Stimulated activated CD8-positive, alpha-beta memory T cell treated with anti-CD3 and anti-CD28 coated beads, Interleukin-2, amount 100 ng/mL, for 48 hours (primary cell): ENCODE measurements at places on chromosomes 11 and 22.

DNA sequence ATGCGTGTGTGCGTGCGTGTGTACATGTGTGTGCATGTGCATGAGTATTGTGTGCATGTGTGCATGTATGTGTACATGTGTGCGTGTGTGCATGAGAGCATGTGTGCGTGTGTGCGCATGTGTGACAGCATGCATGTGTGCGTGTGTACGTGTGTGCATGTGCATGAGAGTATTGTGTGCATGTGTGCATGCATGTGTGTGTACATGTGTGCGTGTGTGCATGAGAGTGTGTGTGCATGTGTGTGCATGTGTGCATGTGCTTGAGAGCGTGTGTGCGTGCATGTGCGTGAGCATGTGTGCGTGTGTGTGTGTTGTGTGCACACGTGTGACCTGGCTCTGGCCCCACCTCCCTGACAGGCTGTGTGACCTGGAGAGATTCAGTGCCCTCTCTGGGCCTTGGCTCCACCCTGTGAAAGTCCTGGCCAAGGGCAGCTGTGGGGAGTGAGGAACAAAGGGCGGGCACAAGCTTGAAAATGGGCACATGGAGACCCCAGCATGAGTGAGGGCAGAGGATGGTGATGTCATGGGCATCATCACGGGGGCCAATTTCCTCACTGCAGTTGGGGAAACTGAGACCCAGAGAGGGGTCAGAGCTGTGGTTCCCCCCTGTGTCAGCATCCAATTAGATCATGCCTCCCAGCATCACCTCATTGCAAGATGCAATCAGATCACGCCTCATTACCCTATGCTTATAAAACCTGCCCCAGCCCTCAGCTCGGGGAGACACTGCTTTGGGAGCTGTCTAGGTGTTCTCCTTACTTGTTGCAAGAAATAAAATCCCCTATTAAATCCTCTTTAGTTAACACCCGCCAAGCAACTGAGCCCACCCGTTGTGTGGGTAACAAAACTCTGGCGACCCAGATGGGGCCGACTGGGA, 658 bp downstream of the ACY3 start:
- DNase-seq, result no peak

- no peak for DNase-seq
Observed at GRCh38 chr22:28112190-28112544, 193.1 kb upstream of the PITPNB start.

DNA sequence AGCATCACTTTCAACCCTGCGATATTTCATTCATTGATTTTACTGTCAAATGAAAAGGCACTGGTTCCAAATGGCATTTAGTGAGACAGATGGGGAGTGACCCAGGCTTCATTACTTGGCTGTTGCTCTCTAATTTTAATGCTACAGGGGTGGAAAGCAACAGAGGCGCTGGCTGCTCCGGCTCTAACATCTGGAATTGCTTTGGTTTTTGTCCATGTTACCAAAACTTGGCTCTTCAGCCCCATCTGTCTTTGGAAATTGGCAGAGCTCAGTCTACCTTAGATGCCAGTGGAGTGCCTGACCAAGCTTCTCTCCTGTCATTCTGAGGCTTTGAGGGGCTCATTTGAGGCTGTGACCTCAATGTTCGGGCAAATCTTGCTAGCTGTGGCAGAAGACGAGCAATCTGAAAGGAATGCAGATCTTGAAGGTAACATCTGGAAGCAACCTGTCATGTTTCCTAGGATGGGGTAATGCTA, 409.5 kb upstream of the SYN3 start:
- no peak for DNase-seq

DNA sequence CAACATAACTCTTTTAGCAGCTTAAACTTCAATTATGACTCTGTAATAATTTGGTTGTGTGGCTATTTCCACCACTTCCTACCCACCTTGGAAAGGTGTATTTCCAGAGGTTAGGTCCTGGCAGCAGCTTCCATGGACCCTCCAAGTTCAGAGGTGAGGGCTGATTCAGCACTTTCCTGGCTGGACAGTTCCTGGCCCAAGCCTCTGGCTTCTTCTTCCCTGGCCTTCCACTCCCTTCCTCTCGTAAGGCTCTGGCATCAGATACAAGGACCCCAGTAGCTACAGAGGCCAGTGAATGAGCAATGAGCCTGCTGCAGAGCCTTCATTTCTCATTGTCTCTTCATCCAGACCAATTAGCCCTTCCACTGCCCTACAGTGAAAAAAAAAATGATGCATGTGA, 98.1 kb upstream of the KIRREL3 start:
- DNase-seq, result no peak

DNA sequence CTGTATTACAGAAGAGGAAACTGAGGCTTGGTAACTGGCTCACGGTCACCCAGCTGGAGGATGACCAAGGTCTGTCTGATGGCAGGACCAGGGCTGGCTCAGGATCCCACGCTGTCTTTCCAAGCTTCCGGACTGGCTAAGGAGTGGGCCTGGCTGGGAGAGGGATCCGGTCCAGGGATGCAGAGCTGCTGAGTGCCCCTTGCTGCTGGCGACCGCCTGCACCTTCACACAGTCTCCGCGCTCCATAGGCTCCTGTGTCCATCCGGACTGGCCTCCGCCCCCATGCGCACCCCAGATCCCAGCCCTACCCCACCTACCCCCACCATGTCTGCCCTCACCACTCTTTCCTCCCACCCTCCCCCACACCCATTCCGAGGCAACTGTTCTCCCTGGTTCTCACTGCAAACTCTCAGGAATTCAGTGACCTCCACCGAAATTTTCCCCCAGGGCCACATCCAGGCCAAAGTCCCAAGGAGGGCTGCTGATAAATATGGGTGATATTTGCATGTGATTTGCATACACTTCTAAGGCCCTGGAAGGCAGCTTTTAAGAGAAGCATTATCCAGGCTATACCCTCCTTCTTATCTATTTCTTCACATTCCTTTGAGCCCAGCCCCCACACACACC, 48.5 kb upstream of the SLC35C1 start:
- DNase-seq, result no peak

GRCh38 chr22:50311606-50312351, 4.3 kb upstream of the PLXNB2 start:
- DNase-seq, result no peak

GRCh38 chr11:68684385-68685356, at the start of gene GAL:
GAL (plus strand) TSS chr11:68684544; CDS start chr11:68684924, 380 bp downstream.
- DNase-seq, result no peak

DNA sequence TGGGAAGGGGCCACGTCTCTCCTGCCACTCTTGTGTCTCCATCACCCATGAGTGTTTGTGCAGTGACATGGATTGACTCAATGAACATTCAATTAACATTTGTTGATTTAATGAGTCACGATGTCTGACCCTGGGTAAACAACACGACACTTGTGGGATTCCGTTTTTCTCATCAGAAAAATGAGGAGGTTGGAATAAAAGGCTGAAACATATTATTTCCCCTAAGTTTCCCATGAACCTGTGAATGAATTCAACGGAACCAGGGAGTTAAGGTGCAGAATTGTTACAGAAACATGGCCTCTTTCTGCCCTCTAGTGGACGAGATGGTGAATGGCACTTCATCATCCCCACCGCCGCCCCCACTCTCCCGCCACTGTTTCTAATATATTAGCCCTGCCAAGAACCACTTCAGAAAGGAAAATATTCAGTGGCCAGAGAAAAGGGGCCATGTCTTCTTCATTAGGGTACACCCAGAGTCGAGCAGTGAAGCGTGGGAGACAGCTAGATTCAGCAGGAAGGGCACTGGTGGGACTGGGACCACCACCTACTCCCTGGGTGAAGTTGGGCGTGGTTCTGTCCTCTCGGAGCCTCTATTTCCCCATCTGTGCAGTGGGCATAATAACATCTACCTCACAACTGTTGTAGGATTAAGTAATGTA, 46.3 kb upstream of the SYT13 start:
- no peak for DNase-seq

DNA sequence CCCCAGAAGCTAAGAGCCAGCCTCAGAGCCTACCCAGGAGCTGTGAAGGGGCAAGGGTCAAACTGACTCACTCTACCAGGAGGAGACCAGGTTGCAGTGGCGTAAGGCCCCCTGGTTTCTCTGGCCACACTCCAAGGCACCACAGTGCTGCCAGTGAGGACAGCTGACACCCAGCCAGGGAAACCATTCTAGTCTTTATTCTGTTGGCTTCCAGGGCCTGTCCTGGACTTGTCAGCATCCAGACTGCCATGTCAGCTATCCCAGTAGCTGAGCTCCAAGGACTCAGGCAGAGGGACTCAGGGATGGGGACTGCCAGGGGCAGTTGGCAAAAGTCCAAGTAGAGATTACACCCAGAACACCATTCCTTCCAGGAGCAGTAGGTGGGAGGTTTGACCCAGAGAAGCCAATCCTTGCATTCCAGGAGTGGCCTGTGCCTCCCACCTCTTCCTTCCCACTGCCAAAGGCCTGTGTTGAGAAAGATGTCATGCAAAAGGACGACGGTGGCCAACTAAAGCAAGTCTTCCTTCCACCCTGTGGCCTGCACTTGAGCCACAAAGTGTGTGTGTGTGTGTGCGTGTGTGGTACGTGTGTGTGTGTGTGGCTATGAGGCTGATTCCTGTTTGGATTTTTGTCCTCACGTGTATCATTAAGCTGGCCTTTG, 3.6 kb upstream of the MAPK8IP1 start:
- DNase-seq, result no peak

DNA sequence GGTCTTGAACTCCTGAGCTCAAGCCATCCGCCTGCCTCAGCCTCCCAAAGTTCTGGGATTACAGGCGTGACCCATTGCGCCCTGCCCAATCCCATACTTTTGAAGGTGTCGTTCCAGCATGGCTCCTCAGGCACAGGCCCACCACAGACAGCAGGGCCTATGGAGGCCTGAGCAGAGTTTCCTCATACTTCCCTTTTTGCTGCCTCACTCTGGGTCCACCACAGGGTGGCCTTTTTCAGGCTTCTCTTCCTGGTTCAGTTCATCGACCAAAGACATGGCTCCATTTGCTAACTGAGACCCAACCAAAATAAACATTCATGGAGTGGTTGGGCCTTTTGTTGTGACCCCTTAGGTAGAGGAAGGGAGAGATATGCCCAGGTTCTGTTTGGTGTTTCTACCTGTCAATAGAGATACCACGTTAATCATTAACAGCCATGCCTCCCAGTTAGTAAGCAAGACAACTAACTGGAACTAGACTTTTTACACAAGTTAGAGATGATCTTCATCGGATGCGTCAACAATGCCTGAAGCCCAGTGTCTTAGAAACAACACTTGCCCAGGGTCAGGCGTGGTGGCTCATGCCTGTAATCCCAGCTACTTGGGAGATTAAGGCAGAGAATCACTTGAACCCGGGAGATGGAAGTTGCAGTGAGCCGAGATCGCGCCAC, 35.1 kb downstream of the TRIOBP start:
- no peak for DNase-seq

- DNase-seq, result no peak
Observed at GRCh38 chr11:34642001-34642554, 21.2 kb downstream of the EHF start.

GRCh38 chr22:28023774-28024173, 104.7 kb upstream of the PITPNB start:
- no peak for DNase-seq

DNA sequence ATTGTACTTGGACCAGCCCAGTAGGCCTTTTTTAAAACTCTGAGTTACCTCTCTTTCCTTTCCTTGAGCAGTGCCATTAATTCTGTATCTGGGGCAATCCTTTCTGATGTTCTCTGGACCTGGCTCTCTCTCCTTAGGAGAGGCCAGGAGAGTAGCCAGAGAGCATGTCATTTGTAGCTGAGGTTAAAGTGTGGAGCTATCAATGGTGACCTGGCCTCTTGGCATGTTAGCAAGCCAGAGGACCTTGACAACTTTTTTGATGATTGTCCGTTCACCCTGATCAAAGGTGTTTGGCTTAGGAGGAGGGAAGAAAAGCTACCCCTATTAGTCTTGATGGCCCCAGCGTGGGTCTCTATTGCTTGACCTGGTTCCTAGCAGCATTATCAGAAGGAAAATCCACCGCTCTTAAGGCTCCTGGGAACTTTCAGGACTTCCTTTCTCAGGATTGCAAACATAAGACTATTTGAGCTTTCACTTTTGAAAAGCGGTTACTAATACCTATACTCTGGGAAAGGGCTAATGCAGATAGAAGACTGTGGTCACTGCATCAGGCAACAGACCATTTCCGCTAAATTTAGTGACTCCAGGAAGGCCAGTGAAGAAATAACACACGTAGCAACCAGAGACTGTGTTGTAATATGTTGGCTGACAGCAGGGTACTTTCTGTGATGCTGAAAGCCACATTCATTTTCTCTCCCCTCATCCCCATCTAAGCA, 18.2 kb downstream of the LIMK2 start:
- DNase-seq, result no peak

DNA sequence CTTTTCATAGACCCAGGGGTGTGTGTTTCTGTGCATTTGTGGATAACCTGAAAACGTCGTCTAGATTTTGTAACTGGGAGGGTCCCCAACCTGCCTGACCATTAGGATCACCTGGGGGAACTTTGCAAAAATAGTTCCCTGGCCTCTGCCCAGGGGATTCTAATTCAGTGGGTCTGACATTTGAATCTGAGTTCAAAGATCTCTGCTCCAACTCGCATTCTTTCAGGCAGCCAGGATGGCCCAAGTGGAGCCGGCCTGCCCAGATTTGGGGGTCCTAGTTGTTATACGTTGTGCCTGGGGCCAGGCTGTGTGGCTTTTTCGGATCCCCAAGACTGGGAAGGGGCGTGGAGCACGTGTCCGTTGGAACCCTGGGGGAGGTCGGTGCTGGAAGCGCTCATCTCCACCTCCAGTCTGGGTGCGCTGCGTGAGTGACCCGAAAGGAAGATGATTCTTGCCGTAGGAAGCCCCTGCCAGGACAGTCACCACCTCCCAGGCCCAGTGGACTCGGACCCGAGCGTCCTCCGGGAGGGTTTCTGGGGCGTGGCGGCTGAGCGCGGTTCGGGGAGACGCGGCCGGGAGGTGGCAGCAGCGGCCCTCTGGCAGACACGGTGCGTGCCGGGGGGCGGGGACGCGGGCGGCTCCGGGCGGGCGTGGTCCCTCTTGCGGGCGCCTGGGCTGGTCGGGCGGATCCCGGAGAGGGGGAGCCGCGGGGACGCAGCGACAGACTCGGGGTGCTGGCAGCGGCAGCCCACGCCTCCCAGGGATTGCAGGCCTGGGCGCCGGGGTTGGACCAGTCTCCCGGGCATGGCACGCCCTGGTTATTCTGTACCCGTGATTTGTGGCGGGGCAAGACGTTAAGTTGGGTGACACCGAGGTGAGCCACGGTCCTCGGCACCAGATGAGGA, 29.2 kb upstream of the PLET1 start:
- DNase-seq, result peak; percentile 78

- peak; percentile 89 for DNase-seq
Observed at GRCh38 chr22:26512149-26512793, at the start of gene TFIP11. TFIP11 (minus strand) TSS chr22:26512473; CDS start chr22:26510272, 2,201 bp downstream.

- no peak for DNase-seq
Observed at GRCh38 chr11:61019832-61020405, 48.4 kb downstream of the CD6 start.

GRCh38 chr11:117851106-117851505, 25.4 kb downstream of the FXYD6 start:
- DNase-seq, result no peak
